ENCODE measurements at places on chromosomes 5 and 9.
A peak's percentile ranks its signal among the peaks of the same experiment; 100 is the strongest.

DNA sequence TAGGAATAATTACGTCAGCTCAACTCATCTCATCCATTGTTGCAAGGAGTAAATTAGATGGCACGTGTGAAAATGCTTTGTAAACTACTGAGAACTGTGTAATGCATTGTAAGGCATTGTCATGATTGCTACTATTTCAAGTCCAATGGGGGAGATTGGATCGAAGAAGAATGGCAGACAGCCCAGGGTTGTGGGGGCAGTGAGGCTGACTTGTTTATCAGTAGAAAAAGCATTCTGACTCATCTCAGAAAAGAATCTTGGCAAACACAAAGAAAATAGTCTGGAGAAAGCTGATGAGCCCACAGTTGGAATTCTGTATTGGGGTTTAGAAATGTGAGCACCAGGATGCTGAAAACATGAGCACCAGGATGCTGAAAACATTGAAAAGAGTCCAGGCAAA is 28.0 kb upstream of the DAP start:
- no peak for DNase-seq

GRCh38 chr5:38923661-38924451 is 78.0 kb downstream of the OSMR start:
- DNase-seq: no peak

DNA sequence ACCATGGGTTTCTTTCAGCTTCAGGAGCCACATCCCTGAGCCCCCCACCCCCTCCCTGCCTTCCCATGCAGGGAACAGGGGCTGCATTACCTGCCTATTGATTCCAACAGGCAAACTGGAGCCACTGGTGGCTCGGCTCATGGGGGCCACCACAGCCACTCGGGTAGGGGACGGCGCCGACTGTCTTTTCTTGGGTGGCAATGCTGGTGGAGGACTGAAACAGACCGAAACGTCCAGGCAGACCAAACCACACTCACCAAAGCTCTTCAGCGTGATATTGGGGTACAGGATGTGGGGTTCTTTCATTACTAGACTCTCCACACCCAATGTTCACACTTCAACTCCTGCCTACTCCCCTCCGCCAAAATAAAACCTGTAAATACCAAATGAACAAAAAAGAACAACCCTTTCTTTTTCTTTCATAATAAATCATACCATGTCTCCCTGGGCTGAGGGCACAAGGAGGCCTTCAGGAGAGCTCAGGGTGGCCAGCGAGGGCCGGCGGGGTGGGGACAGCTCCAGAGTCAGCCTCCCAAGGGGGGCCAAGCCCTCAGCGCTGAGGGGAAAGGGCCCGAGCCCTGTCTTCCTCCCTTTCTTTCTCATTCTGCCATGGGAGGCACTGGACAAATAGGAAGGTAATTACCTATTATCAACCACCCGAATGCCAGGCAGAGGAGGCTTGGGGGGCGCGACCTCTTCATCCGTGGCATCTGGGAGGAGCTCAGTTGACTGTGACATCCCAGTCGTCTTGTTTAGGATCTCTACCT is 83.3 kb downstream of the PRRT1B start:
- no peak for DNase-seq

DNA sequence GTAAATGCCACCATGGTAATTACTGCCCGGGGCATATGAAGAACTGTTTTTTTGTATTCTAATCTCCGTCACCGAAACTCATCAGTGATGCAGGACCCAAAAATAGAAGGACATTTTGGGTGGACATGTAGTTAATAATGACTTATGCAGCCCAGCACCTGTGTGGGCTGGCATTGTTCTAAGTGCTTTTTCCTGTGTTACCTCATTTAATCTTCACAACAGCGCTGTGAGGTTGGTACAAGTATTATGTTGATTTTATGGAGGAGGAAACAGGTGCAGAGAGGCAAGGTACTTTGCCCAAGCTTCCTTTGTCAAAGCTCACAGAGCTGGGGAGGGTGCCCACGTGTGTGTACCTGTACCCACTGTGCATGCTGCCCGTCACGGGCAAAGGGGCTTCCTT is 58.4 kb downstream of the DAPK1 start:
- DNase-seq: no peak

DNA sequence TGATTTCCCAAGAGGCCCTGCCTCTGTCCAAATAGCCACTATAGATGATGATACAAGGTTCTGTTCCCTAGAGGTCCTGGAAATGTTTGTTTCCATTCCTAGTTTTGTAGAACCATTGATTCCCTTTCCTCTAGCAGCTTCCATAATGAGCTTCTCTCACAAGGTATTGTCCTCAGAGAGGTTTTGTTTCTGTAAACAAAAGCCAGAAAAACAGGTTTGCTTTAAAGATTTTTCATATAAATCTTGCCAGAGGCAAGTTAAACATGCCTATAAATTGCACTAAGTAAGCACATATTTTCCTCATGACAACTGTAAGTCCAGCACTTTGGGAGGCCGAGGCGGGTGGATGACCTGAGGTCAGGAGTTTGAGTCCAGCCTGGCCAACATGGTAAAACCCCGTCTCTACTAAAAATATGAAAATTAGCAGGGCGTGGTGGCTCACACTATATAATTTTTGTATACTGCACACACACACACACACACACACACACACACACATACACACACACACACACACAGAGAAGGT is 1787.7 kb downstream of the EFNA5 start:
- DNase-seq: no peak

DNA sequence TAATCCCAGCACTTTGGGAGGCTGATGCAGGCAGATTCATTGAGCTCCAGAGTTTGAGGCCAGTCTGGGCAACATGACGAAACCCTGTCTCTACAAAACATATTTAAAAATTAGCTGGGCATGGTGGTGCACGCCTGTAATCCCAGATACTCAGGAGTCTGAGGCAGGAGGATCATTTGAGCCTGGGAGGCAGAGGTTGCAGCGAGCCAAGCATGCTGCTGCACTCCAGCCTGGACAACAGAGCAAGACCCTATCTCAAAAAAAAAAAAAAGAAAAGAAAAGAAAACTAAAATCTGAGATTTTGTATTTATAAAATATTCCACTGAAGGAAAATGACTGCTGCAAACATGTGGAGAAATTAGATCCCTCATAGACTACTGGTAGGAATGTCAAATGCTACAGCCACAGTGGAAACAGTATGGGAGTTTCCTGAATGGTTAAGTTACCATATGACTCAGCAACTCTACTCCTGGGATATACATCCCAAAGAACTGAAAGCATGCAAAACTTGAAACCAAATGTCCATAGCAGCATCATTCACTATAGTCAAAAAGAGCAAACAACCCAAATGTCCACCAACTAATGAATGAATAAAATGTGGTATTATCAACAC is 106.1 kb downstream of the UBAP2 start:
- DNase-seq: no peak

GRCh38 chr5:62547945-62548630 is 30.5 kb upstream of the LRRC70 start:
- DNase-seq: no peak

DNA sequence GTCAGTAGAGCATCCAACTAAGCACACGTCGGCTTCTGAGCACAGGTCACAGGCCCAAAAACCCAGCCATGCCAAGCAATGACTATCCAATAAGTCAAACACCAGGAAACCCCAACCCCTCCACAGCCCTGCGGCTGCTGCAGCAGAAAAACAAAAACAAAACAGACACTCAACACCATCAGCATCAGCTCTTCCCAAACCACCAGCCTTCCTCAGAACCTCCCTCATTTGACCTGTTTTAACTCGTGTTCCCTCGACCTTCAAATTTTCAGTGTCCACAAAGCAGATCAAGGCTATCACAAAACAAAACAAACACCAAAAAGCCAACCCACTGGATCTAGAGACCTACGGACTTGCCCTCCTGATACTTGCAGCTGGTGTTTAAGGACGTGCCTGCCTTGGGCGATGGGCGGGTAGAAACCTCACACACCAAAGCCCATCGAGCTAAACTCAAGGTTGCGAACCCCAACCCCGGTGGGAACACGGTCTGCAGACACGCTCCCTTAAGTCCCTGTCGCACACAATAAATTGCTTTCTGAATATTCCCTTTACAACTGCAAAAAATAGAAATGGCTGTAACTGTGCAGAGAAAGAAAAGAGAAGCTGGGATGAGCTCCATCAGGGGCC is 247.1 kb upstream of the ANKRD55 start:
- DNase-seq: peak; percentile 31

DNA sequence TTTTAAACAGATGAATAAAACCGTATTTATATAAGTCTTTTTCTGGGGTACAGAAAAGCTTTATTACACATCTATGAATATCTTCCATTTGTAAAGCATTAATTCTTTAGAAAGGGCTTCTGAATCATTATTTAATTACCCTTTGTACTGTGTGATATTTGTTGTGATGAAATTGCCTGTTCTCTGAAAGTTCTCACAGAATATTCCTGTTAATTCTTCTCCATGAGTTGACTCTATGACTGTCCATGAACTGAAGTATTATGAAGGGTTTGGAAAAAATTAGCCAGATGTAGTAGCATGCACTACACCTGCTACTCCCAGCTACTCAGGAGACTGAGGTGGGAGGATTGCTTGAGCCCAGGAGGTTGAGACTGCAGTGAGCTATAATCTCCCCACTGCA is 127.0 kb downstream of the MAN2A1 start:
- no peak for DNase-seq

GRCh38 chr5:1668141-1668721 is 131.4 kb downstream of the MRPL36 start:
- DNase-seq: no peak

GRCh38 chr5:158456756-158457155 is 597.8 kb upstream of the CLINT1 start:
- no peak for DNase-seq

DNA sequence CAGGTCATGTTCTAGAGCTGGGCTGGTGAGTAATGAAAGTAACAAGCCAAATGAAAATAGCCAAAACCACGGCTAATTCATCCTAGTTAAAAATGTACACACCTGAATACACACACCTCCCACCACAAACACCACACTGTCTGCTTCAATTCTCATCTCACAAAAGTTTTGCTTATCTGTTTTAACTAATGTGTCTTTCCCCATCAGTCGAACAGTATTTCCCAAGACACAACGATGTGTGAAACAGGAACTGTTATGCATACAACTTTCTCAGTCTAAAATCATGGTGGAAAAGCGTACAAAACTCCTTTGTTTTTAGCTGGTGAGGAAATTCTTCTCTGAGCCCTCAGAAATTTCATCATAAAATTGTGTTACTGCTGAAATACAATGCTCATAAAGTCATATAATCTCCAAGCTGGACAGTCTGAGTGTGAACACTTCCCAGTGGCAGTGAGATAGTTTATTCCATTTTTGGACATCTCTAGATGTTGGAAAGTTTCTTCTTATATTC is 242.4 kb downstream of the EFNA5 start:
- DNase-seq: no peak

- DNase-seq: no peak
Measured at GRCh38 chr5:55650386-55650785, 61.7 kb downstream of the SLC38A9 start.

DNA sequence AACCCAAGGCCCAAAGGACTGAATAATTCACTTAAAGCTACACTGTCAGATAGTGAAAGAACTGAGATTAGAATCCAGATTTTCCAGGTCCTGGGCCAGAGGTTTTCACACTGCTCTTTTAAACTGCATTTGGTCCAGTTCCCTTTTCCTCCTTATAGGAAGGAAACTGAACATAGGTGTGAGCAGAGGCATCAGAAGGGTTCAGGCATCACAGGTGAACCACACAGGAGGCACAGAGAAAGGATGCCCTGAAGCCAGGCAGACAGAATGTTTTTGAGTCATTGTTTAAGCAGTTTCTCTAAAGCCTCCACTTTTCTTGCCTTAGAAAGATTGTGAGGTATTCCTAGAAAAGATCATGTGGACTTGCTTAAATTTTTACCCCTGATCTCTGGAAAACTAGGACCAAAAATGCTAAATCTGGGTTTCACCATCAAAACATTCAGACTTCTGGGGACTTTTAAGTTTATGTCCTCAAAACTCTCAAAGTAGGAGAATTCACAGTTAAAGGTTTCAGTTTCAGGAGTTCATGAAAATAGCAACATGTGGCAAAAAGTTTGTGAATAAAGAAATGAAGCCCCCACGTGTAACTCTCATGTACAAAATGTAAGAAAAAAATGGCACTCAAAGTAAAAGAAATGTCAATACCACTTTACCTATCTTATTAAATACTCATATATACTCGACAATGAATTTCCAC is 386.1 kb downstream of the NTRK2 start:
- DNase-seq: no peak

- DNase-seq: no peak
Measured at GRCh38 chr5:172766287-172767108, 4.5 kb downstream of the DUSP1 start.

- no peak for DNase-seq
Measured at GRCh38 chr9:124312290-124313265, 54.8 kb downstream of the NEK6 start.

DNA sequence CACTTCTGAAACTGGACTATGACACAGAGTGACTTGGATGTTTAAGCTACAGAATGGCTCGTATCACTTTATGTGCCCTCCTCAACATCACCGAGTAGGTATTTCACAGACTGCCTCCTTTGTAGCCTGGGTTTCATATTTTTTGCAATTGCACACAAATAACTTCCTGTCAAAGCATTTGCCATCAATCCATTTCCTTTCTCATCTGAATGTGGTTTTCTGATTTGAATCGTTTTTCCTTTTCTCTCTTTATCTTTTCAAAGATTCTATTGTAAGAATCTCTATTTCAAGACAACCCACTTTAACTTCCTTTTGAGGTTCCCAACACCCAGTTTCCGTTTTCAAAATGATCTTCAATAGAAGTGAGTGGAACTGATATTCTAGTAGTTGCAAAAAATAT is 563.8 kb upstream of the ARRDC3 start:
- DNase-seq: no peak

DNA sequence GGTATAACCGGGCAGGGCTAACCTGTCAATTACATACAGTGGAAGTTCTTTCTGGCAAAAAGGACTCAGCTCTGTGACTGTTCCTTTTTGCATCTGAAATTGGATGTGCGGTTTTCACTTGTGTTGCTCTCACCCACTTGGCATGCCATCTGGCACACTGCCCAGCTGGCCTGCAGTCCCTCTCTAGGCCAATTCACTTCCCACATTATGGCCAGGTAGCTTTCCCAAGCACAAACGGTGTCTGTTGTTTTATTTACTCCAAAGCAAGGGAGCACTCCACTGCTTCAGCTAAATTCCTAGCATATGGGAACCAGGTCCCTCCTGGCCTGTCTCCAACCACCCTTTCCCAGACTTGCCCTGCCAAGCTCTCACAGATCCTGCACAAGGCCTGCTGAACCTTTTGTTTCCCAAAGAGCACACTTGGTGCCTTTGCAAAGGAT is 132.5 kb downstream of the SEMA6A start:
- DNase-seq: no peak

DNA sequence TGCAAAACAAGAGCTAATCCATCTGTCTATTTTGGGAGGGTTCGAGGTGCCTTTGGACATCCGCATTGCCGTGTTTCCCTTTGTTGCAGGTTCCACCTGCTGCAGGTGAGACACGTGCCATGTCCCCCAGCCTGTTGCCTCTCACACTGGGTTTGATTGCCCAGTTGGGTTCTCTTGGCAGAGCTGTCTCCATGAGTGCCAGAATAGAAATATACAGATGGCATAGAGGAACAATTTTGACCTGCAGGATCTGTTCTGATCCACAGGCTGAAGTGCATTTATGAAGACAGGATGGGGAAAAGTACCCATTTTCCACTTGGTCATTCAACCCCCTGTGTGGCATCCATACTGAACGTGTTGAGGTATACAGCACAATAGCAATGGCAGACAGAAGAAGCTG is 178.1 kb downstream of the SGCD start:
- no peak for DNase-seq

Measured in T-helper 2 cell (primary cell).